Activated CD8-positive, alpha-beta memory T cell treated with anti-CD3 and anti-CD28 coated beads for 1 hour (primary cell): ENCODE measurements at places on chromosomes 11 and 22.

GRCh38 chr11:26842478-26843282 is 120.8 kb upstream of the SLC5A12 start:
- DNase-seq, result no peak

DNA sequence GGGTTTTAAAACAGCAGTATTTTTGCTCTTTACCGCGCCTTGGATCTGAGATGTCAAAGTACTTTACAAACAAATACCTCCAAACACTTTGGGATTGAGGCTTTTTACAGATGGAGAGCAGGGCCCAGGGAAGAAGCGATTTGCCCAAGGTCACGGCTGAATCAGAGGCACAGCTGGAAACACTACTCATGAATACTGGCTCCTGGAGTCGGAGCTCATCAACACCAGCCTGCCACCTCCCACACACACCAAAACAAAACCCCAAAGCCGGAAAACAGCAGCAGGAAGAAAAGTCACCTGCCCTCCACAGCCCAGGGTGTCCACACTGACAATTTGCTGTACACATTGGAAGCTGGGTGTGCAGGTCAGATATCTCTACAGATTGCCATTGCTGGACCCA is 339.4 kb downstream of the CADM1 start:
- no peak for DNase-seq

- DNase-seq, result no peak
These were observed 41.1 kb downstream of the TNRC6B start for GRCh38 chr22:40218723-40219294.

- no peak for DNase-seq
These were observed 292.0 kb downstream of the TBC1D22A start for GRCh38 chr22:47054231-47055072.

GRCh38 chr22:28034145-28034759 is 115.2 kb upstream of the PITPNB start:
- no peak for DNase-seq

DNA sequence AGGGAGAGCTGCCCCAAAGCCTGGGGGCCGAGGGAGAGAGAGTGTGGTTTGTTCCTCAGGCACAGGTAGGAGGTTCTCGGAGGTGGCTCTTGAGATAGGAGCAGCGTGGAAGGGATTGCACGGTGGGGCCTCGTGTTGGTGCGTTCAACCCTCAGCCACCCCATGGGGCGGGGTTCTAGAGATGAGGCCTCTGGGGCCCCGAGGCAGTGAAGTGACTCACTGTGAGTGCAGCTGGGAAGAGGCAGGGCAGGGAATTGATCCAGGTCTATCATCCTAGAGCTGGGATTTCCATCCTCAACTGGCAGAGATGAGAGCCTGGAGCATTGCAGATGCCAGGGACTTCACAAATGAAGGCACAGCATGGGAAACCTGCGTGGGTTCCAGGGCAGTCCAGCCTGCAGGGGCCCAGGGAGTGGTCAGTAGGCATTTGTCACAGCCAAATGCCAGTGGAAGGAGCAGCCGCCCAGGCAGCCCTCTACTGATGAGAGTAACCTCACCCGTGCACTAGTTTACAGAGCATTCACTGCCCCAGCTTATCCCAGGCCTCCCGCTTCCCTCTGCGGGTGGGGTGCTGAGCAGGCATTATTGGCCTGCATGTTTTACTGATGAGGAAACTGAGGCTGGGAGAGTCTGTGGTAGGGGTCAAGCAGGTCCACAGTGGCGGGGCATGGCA is 5.1 kb upstream of the SMARCB1 start:
- DNase-seq, result no peak
